CD4-positive, alpha-beta T cell (primary cell): ENCODE measurements at places on chromosomes 2 and 18.

- no peak for DNase-seq
These were observed 66.0 kb upstream of the SCN7A start for GRCh38 chr2:166560022-166560421.

DNA sequence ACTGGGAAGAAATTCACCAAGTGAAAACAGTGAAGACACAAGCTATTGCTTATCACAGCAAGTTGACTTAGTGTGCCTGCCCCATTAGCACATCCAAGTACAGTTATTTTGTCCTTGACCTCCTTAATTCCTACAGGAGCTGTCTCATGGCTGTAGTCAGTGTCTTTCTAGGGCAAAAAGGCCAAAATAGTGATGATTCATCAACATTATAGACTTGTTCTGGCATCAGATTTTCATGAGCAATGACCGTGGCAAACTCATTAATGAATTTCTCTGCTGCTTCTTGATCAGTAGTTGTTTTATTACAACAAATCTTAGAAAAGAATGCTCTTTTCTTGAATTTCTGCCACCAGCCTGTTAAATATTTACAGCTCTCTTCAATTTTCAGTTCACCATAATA lies 1169.3 kb upstream of the DDX18 start:
- no peak for DNase-seq

DNA sequence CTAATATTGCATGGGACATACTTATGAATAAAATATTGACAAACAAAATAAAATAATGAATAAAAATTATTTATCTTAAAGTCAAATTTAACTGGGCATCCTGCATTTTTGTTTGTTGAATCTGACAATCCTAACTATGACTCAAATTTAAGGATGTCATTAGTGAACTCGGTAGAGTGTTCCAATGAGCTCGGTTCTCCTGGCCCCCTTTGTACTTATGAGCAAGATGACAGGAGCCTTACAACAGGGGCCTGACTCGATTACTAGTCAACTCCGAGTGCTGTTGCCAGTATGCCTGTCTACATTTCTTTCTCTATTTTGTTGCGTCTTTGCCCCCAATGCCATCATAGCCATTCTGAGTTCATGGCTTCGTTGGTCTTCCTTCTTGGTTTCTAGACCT lies 40.3 kb downstream of the HRH4 start:
- DNase-seq = no peak

- no peak for DNase-seq
These were observed 99.1 kb downstream of the SH3BP4 start for GRCh38 chr2:235050980-235051351.

DNA sequence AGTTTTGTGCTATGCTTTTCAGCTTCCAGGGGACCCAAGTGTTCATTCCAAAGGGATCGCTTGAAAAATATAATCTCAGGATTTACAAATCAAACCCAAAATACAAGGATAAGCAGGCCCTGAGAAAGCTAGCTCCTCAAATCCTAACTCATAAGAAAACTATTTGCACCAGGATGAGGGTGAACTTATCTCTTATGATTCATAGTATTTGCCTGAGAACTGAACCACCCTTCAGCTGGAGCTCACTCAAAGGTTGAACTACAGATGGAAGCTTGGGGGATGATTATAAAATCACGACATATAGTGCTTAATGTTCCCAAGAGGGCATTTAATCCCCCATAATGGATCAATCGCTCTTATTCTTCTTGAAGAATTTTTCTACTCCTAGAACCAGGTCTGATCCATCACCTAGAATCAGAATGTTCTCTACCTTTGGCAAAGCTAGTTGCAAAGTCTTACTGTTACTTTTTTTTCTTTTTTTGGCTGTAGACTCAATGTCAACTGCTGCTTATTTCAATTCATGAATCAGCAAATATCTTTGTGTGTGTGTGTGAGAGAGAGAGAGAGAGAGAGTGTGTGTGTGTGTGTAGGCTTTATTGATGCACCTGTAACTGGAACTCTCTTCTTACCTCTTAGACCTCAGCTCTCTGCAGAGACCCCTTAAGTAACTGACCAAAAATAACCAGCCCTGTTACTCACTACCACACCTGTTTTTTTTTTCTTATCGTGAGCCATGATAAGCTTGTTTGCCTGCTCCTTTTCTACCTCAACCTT lies 44.8 kb downstream of the ARL4C start:
- no peak for DNase-seq

GRCh38 chr2:205860885-205861284 lies 178.6 kb downstream of the NRP2 start:
- no peak for DNase-seq

- DNase-seq = peak; percentile 46
These were observed 43.9 kb downstream of the MARCHF4 start for GRCh38 chr2:216328347-216328746.

- no peak for DNase-seq
These were observed 184.3 kb downstream of the SH3RF3 start for GRCh38 chr2:109313343-109313742.

GRCh38 chr2:100237163-100237562 lies 85.1 kb downstream of the LONRF2 start:
- no peak for DNase-seq

- peak; percentile 32 for DNase-seq
These were observed 14.5 kb downstream of the SH3RF3 start for GRCh38 chr2:109143214-109144187.

GRCh38 chr2:72931280-72931910 lies 14.1 kb downstream of the EMX1 start:
- DNase-seq = no peak

DNA sequence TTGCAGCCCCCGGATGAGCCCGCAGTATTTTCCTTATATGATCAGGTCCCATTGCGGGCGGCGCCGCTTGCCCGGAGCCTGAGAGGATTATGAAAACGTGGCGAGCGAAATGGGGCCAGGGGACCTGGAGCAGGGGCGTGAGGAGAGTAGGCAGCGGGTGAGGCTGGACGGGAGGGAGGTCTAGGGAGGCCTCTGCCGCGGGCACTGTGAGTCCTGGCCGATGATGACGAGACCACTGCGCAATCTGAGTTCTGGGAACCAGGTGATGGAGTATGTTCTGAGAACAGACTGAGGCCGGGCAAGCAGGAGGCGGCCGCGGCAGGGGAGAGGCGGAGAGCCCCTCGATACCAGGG lies 790 bp upstream of the ACAA2 start:
- no peak for DNase-seq

- no peak for DNase-seq
These were observed 168.7 kb downstream of the SETBP1 start for GRCh38 chr18:44849361-44849760.

GRCh38 chr2:239910404-239910803 lies 114.7 kb downstream of the NDUFA10 start:
- DNase-seq = no peak

- peak; percentile 32 for DNase-seq
These were observed 453 bp upstream of the ANTXR1 start for GRCh38 chr2:69012310-69013141.

DNA sequence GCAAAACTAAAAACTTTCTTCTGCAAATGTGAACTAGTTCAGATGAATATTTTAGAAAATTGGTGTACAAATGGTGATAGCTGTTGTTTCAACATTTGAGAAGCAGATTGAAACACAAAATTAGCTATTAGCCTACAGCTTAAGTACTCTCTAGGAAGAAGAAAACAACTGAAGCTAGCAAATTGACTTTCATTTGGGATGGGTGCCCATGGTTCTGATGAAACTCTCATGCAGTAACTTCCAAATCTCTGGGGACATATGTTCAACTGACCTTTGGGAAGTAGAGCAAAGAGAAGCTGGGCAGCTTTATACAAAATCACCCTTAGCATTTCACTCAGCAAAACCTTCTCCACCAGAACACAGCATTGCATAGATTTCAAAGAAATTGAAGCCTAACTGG lies 119.0 kb downstream of the GALNT13 start:
- DNase-seq = no peak

DNA sequence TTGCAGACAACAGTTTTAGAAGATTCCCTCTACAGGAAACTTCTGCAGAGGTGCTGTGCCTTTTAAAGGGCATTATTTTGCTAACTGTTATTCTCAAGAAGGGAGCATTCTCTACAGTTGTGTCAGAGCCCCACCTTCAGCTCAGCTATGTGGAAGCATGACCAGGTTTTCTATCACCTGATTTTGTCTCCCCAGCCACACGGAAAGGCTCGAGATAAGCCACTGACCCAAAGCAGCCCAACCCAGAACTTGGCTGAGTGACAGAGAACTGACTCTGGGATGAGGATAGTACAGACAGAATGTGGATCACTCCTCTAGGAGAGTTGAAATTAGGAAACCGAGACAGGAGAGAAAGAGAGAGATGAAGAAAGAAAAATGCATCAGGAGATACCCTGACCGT lies 10.7 kb downstream of the COL4A4 start:
- no peak for DNase-seq

GRCh38 chr2:11465485-11466306 lies at the start of gene E2F6:
Gene E2F6 (minus strand): TSS chr2:11466161. CDS start chr2:11465879, 282 bp downstream.
- DNase-seq = peak; percentile 83

DNA sequence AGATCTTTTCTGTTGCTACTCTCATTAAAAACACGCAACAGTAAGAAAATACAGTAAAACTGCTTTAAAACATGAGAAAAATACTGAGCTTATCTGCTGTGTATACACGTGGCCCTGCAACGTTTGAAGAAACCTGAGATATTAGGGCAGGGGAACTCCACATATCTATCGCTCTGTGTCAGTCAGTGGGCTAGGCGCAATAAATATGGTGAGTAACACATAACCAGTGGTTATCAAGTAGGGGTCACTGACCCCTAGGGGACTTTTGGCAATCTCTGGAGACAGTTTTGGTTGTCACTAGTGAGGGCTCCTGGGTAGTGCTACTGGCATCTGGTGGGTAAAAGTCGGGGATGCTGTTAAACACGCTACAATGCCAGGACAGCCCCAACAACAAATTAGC lies 14.9 kb downstream of the STAT1 start:
- DNase-seq = no peak

- no peak for DNase-seq
These were observed 40.9 kb downstream of the KLHL29 start for GRCh38 chr2:23425885-23426262.

DNA sequence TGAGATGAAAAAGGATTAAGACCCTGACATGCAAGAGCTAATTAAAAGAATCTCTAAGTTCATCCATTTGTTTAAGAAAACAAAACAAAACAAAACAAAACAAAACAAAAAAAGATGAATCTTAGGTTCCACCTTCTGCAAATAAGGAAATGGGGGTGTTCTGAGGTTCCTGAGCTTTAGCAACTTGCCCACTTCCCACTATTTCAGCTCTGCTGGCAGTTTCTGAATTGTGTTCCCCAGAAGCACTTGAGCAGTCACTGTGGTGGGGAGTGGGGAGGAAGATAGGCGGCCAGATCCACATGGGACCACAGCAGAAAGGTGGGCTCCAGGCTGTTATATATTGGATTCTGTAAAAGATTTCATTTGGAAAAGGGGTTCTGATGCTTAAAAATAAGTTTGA lies 20.3 kb downstream of the INO80C start:
- no peak for DNase-seq

DNA sequence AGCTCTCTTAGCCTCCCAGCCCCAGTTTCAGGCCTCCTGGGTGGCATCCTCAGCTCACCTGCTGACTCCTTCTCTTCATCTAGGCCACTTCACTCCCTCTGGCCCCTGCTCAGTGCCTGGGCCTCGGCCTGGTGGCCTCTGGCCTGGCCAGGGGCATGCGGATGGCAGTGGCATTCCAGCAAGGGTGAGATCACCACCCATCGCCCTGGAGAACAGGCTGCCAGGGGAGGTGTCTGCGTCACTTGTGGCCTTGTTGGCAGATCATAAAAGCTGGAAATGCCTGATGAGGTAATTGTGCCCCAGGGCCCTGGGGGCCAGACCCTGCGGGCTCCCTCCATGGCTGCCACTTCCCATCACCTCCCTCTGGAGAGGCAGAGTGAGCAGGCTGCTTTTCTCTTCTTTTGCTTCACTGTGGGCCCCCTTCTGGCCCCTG lies 72.5 kb upstream of the SMAD2 start:
- no peak for DNase-seq
